ENCODE measurements at places on chromosomes 5 and 9.

- no peak for DNase-seq
Measured at GRCh38 chr9:116309900-116310611, 156.5 kb downstream of the PAPPA start.

GRCh38 chr5:174303437-174304045 lies 258.0 kb downstream of the NSG2 start:
- no peak for DNase-seq

DNA sequence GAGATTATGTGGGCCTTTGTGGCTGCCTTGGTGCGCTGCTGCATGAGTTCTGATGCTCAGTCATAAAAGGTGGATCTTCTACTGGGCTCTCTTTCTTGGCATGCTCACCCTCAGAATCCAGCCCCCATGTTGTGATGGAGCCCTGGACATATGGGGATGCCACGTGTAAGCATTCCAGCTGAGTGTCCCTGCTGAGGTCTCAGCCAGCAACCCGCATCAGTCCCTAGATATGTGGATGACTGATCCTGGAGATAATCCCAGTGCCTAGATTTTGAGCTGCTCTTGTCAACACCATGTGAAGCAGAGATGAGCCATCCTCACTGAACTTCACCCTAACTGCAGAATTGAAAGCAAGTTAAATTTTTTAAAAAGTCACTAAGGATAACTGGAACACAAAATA lies 390.1 kb downstream of the DMRT2 start:
- no peak for DNase-seq

DNA sequence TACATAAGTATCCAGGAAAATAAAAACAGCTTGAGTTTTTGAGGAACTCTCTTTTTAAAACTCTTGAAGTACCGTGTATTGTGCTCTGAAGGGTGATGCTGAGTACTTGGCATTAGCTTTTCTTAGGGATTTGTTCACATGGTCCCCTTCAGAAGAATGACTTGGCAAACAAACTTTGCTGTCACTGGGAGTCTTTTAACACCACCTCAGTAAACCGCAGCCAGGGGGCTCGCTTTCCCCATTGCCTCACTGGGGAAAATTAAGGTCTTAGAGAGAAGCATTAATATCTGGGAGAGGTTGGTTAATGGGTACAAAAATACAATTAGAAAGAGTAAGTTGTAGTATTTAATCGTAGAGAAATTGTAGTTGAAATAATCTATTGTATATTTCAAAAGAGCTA lies 105.9 kb upstream of the DAP start:
- no peak for DNase-seq

DNA sequence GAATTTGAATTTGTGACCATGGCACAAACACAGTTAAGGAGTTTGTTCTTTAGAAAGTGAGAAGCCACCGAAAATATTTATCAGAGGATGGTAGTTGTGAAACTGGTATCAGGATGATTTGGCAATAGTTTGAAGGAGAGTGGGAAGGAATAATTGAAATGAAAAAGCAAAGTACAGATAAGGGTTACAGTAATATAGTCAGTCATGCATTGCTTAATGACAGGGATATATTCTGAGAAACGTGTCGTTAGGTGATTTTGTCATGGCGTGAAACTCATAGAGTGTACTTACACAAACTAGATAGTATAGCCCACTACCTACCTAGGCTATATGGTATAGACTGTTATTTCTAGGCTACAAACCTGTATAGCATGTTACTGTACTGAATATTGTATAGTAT lies 84.2 kb downstream of the GPBP1 start:
- no peak for DNase-seq

DNA sequence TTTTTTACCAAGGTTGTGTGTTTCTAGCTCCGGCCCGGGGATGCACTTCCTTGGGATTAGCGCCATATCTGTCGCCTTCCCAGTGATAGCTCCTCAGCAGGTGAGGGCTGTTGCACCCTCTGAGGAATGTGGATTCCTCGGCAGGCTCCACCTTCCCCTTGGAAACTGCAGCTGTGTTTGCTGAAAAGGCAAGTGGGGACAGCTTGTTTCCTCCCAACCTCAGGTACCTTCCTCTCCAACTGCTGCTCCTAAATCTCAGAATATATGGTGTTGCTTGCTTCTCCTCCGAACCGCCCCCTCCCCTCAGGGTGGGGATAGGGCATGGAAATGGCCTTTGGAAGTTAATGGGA lies 1.3 kb downstream of the SLC1A1 start:
- no peak for DNase-seq

DNA sequence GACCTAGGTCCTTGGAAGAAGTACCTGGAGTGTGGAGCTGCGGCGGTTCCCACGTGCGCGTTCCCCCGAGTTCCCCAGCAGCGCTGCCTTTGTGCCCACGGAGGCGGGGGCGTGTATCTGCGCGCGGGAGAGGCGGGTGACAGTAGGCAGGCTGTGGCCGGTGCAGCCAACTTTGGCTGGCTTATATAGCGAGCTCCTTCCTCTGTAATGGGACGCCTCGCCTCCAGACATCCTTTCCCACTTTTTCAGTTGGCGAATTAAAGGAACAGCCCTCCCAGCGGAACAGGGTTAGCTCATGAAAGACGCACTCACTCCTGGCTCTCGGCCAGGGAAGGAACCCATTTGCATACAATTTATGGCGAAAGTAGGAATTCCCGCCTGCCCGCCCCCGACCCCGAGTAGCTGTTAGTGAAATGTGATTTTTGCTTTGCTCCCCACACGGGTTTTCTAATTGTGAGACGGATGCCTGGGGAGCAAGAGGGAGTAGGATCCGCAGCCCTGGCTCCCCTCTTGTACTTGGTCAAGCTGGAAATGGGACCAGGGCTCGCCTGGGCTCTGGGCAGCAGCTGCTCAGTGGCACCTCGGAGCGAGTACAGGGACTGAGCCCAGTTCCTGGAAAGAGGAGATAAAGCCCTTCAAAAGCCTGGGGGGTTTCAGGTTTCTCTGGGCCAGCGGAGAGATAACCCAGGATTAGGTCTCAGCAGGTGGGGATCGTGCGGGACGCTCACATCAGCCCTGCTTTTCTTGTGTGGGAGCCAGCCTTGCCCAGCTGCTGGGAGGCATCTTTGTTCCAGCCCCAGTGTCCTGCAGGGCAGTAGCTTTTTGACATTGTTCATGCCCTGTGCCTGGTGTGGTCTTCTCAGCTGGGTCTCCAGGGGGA lies at the start of gene TNC:
Gene TNC (minus strand): TSS at position 159 of the 880 bp plus-strand sequence. CDS start 27,139 bp downstream, outside the sequence.
- peak; percentile 93 for DNase-seq

- DNase-seq = no peak
Measured at GRCh38 chr9:38374847-38375571, 17.5 kb upstream of the ALDH1B1 start.

GRCh38 chr5:57332361-57332760 lies 150.2 kb downstream of the ACTBL2 start:
- peak; percentile 11 for DNase-seq

Measured in suppressor macrophage treated with lipopolysaccharide for 1 hour (primary cell).